ENCODE measurements at places on chromosomes 11 and 22.

DNA sequence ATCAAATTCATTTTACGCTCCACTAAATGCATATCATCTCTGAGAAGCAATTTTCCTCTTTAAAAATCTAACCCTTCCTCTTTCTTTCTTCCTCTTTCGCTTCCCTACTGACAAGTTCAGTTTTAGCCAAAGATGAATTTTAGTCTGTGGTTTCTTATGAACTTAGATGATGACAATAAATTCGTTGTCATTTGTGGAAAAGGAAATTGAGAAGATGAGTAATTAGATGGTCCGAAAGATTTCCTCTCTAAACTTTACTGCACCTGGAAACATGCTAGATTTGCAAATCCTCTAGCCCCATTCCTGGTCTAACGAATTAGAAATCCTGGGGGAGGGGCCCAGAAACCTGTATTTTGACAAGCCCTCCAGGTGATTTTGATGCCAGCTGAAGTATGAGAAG lies 855.4 kb upstream of the CHORDC1 start:
- DNase-seq = no peak

DNA sequence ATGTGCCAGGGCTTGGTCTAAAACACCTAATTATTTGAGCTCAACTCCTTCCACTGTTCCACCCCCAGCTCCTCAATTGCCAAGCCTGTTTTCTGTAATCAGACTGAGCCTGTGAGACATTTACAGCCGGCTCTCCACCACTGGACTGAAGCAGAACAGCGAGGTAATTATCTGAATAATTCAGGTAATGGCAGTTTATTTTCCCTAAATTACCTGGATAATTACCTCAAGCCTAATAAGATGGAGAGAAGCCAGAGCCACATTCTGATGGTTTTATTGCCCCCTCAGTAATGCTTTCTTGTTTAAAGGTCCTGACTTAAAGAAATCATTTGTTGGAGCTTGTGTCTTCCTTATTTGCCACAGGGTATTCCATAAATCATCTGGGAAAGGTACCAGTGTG lies 64.2 kb downstream of the FZD4 start:
- DNase-seq = no peak

- no peak for DNase-seq
Measured at GRCh38 chr11:101552888-101553287, 30.9 kb downstream of the TRPC6 start.

GRCh38 chr22:41030891-41031290 lies 61.5 kb upstream of the EP300 start:
- DNase-seq = no peak

DNA sequence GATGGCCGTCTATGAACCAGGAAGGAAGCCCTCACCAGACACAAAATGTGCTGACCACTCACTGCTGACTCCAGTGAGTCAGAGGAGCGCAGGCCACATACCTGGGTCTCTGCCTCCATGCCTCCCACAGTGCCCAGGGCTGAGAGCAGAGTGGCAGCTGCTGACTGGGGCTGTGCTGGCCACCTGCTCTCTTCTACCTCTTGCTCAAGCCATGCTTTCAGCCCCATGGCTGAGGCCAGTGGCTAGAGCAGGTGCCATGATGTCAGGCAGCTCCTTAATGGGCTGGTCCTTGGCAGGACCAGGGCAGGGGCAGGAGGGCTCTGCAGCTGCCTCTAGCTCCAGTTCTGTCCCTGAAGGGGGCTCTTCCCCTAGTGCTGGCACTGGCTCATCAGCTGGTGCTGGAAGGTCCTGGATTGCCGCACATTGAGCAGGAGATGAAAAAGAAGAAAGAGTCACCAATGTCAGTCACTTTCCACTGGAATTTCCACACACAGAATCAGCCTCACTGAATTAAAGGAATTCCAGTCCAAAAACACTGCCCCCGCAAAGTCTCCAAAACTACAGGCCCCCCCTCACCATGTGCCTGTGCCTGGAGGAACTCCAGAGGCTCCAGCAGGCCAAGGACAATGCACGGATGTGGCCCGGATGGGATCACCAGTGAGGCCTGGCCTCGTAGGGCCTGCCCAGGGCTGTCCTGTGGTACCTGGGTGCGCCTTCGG lies 86.4 kb downstream of the GGTLC2 start:
- DNase-seq = no peak

DNA sequence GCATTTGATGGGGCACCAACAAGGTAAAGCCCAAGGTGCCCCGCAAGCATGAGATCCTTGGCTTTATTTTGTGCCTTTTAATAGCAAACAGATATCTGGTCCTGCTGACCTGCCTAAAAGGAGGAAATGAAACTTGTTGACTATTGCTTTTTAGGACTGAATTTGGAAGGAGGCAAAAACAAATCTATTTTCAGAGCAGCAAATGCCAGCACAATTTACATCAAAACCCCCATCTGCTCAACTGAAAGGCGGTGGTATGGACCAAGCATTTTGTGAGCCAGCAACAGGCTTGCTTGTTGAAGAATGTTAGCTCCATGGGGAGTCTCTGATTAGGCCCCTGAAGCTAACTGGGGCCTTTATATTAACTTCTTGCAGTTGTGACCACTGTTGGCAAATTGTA lies 192.6 kb upstream of the E2F8 start:
- DNase-seq = no peak

- DNase-seq = no peak
Measured at GRCh38 chr22:49241174-49241851, 586.4 kb downstream of the BRD1 start.

- DNase-seq = no peak
Measured at GRCh38 chr11:120598517-120599257, 87.1 kb downstream of the GRIK4 start.

DNA sequence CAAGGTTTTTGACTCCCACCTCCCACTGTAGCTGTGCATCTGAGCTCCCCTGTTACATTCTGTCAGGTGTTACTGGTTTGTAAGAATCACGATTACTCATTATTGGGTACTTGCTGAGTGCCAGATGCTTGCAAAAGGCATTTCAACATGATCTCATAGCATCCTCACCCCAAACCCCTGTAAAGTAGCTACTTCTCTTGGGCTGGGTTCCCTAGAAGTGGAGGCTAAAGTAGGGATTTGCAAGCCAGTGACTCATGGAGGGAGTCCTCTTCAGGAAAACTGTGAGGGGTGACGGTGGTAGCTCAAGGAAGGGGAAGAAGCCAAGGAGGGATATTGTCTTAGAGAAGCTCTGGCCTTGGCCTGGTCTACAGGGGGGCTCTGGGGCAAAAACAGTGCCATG lies 78.6 kb downstream of the TIMP3 start:
- DNase-seq = no peak

DNA sequence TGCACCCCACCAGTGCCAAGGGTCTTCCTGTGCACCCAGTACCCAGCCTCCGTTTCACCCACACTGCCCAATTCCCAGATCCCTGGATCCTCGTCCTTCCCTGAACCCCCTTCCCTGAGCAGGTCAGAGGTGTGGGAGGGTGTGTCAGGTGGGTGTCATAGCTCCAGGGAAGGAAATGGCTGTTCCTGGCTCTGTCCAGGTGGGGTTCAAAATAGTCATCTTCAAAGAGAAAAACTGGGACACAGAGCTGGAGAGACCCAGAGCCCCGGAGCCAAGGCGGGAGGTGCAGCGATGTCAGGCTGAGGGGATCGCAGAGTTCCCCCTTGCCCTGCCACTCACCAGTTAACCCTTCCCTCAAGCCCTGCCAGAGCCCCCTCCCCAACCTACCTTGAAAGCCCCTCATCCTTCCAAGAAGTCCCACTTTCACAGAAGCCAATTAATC lies 698 bp downstream of the C1QTNF4 start:
- DNase-seq = no peak

GRCh38 chr11:3838504-3838903 lies 2.3 kb downstream of the RHOG start:
- DNase-seq = no peak

DNA sequence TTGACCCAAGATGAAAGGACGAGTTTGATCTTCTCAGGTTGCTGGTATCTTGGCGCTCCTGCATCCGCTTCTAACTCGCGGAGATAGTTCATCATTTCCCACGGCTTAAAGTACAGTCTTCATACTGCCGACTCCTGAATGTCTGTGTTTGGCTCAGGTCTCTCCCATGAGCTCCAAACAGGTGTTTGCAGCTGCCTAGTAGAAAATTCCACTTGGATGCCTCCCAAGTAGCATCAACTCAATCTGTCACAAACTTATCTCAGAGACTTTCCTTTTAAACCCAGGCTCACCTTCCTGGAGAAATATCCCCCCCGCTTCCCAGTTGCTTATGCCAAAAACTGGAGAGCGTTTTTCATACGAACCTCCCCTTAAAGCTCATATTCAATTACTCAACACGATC lies 986.5 kb downstream of the TBC1D22A start:
- DNase-seq = no peak

- DNase-seq = no peak
Measured at GRCh38 chr11:96185220-96185768, 157.7 kb downstream of the MAML2 start.

- peak; percentile 7 for DNase-seq
Measured at GRCh38 chr11:128506999-128507611, 80.3 kb downstream of the ETS1 start.

GRCh38 chr11:64259533-64260067 lies 8.3 kb downstream of the PLCB3 start:
- DNase-seq = no peak

DNA sequence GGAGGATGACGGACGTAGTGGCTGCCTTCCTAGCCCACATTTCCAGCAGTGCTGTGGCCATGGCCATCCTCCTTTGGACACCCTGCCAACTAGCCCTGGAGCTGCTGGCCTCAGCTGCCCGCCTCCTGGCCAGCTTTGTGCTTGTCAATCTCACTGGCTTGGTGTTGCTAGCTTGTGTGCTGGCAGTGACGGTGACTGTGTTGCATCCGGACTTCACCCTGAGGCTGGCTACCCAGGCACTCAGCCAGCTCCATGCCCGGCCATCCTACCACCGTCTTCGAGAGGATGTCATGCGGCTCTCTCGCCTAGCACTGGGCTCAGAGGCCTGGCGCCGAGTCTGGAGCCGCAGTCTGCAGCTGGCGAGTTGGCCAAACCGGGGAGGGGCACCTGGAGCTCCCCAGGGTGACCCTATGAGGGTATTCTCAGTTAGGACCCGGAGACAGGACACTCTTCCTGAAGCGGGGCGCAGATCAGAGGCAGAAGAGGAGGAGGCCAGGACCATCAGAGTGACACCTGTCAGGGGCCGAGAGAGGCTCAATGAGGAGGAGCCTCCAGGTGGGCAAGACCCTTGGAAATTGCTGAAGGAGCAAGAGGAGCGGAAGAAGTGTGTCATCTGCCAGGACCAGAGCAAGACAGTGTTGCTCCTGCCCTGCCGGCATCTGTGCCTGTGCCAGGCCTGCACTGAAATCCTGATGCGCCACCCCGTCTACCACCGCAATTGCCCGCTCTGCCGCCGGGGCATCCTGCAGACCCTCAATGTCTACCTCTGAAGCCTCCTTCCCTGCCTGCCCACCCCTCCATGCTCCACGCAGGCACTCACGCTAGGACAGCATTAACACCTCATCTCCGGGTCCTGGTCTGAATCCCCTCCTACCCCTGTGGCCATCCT lies 1.6 kb downstream of the RNF26 start:
- no peak for DNase-seq

GRCh38 chr11:77267962-77268361 lies 33.5 kb downstream of the GDPD4 start:
- DNase-seq = no peak

- no peak for DNase-seq
Measured at GRCh38 chr11:114964676-114965214, 286.4 kb downstream of the NXPE2 start.

- no peak for DNase-seq
Measured at GRCh38 chr11:98940913-98941312, 79.8 kb upstream of the CNTN5 start.

GRCh38 chr11:13782390-13783075 lies 114.1 kb downstream of the FAR1 start:
- DNase-seq = no peak

DNA sequence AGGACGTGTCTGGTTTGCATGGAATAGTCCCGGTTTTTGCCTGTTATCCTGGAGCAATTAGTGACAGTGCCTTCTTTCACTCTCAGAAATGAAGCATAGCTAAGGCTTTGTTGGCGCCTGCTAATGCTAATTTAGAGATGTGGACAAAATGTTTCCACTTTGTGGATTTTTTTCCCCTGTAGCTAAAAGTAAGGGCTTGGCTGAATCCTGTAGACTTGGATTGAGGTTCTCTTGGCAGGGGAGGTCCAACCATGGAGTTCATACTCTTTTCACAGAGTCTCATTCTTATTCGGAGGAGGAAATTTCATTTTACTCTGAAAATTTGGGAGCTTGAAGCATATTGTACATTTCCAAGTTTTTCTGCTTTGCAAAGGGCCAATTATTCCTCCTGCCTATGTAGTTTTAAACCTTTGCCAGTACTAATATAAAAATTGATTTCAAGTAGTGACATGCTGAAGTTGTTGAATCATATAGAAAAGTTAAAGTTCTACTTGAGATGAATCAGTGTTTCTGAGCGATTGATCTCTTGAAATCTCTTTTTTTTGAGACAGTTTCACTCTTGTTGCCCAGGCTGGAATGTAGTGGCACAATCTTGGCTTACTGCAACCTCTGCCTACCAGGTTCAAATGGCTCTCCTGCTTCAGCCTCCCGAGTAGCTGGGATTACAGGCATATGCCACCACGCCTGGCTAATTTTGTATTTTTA lies 20.0 kb downstream of the PPFIA1 start:
- DNase-seq = no peak

GRCh38 chr11:93663021-93663420 lies 1.5 kb downstream of the CEP295 start:
- no peak for DNase-seq

DNA sequence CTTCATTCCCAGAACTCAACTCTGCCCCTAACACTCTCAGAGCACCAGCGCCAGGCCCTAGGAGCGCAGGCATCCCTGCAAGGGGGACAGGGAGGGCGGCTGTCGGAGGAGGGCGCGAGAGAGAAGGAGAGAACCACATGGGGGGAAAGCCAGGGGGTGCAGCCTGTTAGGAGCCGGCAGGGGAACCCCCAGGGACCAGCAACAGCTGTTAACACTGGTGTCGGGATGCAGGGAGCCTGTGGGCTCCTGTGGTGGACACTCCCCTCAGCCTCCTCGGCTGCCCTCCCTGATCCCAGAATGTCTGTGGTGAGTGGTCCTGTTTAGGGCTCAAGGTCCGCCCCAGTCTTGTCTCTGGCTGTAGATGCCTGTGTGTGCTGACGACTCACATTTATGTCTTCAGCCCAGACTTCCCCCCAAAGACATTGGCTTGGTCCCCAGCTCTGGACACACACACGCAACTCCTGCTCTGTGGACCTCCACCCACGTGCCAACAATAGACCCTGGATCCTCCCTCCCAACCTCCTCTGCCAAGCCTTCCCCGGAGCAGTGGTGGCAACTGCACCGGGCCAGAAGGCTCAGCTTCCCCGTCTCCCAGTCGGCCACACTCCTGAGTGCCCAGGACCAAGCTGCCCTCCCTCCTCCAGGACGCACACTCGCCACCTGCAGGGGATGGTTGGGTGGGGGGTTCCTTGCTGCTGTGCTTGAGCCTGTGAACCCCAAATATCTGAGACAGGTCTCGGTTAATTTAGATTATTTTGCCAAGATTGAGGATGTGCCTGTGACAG lies 817 bp upstream of the IFITM5 start:
- no peak for DNase-seq

- DNase-seq = no peak
Measured at GRCh38 chr22:44045145-44045544, 21.0 kb downstream of the PARVB start.
